Central memory CD8-positive, alpha-beta T cell (primary cell): ENCODE measurements at places on chromosomes 4 and X.

- H3K4me3 ChIP-seq, result no peak overlapping the region
- no peak overlapping the region for H3K27ac ChIP-seq
- no peaks in the 10 kb centered on the region for H3K27me3 ChIP-seq
- peaks cover 1% of the 10 kb centered on the region for H3K36me3 ChIP-seq
These were observed 41.4 kb downstream of the PABPC4L start for GRCh38 chr4:134160211-134160610.

DNA sequence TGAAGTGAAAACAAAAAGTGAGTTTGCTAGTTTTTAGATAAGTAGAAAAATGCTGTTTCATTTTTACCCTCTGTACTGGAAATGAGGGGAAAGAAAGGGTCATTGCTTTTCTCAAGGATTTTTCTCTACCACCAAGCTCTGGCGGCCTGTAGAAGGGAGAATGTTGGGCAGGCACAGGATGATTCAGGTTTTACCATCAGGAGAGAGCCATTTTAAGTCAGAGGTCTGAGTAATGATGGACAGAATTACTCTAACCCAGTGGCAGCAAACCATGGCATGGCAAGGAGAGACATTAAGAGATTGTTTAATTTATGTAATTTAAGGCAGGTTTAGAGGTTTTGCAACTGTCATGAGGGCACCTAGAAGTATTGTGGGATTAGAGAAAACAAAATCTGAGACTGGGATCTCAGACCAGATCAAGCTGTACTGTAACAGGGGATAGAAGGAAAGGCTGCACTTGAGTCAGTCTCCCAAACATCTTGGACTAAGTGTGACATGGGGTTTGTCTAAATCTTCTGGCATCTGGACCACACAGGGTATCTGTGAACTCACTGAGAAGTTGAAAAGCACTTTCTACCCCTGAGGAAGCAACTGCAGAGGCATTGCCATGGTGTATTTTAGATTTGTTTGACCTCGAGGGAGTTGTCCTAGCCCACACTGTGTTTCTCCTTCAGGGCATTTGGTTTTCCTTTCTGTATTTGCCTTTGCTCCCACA lies 81.6 kb downstream of the BANK1 start:
- H3K36me3 ChIP-seq, result peaks cover 1% of the 10 kb centered on the region
- no peak overlapping the region for H3K27ac ChIP-seq
- no peak for DNase-seq

- H3K4me3 ChIP-seq, result no peak overlapping the region
- no peak for DNase-seq
- H3K27me3 ChIP-seq, result no peaks in the 10 kb centered on the region
- peaks cover 9% of the 10 kb centered on the region for H3K4me1 ChIP-seq
- peak overlapping the region; percentile 50 for H3K27ac ChIP-seq
These were observed 13.1 kb downstream of the RP2 start for GRCh38 chrX:46849933-46850332.

DNA sequence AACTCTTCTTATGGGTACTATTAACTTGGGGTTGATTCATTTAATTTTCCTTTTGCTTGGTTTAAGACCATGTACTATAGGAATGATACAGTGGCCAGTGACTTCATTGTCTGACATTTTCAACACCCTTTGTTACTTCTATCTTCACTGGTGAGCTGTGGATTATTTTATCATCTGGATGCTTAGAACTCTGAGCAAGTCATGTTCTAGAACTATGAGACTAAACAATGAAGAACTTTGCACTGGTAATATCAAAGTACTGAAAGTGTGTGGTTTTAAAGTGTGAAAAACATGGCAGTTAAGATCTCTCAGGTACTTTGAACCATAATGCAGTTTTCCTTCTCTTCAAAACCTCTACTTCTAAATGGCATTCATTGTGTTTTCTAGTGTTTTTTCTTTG lies 47.8 kb downstream of the MAP7D3 start:
- H3K36me3 ChIP-seq, result no peaks in the 10 kb centered on the region
- H3K27me3 ChIP-seq, result no peaks in the 10 kb centered on the region
- no peak overlapping the region for H3K4me3 ChIP-seq
- H3K27ac ChIP-seq, result no peak overlapping the region

- no peak overlapping the region for H3K27ac ChIP-seq
- H3K4me3 ChIP-seq, result no peak overlapping the region
- H3K4me1 ChIP-seq, result peaks cover 17% of the 10 kb centered on the region
- H3K36me3 ChIP-seq, result no peaks in the 10 kb centered on the region
- DNase-seq, result no peak
These were observed 61.6 kb upstream of the PRDM8 start for GRCh38 chr4:80135702-80136058.

DNA sequence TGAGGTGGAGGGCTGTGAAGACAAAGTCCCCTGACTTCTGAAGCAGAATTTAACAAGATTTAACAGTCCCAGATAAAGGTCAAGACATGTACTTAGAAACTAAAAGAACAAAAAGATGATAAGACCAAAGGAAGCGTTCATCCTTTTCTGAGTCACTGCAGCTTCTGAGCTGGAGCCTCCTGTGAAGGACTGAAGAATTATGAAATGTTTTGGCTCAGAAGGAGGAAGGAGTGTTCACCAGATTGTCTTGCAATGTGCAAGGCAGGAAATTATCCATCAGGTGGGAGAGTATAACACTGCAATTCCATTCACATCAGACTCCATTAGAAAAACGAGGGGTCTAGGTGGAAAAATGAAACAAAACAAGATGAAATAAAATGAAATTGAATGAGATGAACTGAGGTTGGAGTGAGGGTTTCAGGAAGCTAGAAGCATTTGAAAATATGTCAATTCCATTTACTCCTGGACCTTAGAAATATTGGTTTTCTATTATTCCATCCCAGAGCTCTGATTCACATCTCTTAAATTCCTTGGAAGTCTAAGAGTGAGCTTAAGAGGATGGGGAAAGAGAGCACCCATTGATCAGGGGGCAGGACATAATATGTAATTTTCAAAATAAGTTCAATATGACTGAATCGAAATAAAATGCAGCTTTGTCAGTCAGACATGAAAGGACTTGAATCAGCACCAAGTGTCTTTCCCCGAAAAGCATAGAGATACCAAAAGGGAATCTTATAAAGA lies 186.1 kb upstream of the LNX1 start:
- H3K36me3 ChIP-seq, result no peaks in the 10 kb centered on the region
- no peaks in the 10 kb centered on the region for H3K27me3 ChIP-seq
- no peak overlapping the region for H3K27ac ChIP-seq
- no peaks in the 10 kb centered on the region for H3K4me1 ChIP-seq

DNA sequence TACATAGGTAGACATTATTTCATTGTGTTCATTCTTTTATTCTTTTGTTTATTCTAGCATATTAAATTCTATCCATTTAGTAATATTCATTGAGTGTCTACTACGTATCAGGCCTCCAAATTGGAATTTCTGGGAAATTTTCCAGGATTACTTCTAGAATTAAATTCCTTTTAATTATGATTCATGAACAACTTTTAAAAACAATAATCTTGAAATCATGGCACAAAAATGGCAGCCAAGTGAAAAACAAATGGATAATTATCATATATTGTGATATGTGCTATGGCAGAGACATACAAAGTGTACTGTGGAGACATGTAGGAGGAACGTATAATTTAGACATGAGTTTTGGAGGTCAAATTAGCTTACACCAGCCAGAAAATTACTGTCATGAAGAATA lies 868.5 kb downstream of the FAT4 start:
- no peaks in the 10 kb centered on the region for H3K4me1 ChIP-seq
- H3K36me3 ChIP-seq, result no peaks in the 10 kb centered on the region
- no peaks in the 10 kb centered on the region for H3K27me3 ChIP-seq
- no peak overlapping the region for H3K4me3 ChIP-seq

DNA sequence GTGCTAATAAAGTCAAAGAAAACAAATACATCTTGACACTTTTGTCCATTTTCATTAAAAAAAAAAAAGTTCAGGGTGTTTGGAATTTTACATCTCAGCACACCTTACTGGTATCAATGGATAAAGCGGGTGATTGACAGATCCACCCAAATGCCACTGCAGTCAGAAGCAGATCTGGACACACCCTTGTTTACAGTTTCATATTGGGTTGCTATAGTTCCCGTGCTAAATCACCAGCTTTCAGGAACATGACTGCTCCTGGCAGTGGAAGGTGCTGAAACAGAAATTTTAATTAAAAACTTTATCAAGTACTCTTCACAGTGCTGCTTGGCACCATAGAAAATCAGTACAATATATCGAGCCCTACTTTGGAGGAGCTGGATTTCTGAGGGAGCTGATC lies 116.3 kb downstream of the STOX2 start:
- DNase-seq, result no peak
- no peak overlapping the region for H3K27ac ChIP-seq
- H3K27me3 ChIP-seq, result peaks cover 15% of the 10 kb centered on the region
- no peaks in the 10 kb centered on the region for H3K4me1 ChIP-seq
- no peaks in the 10 kb centered on the region for H3K36me3 ChIP-seq

- no peak overlapping the region for H3K27ac ChIP-seq
- no peaks in the 10 kb centered on the region for H3K27me3 ChIP-seq
- no peak for DNase-seq
- no peaks in the 10 kb centered on the region for H3K4me1 ChIP-seq
- H3K4me3 ChIP-seq, result no peak overlapping the region
- H3K36me3 ChIP-seq, result no peaks in the 10 kb centered on the region
These were observed 58.0 kb upstream of the FMR1 start for GRCh38 chrX:147853701-147854100.

DNA sequence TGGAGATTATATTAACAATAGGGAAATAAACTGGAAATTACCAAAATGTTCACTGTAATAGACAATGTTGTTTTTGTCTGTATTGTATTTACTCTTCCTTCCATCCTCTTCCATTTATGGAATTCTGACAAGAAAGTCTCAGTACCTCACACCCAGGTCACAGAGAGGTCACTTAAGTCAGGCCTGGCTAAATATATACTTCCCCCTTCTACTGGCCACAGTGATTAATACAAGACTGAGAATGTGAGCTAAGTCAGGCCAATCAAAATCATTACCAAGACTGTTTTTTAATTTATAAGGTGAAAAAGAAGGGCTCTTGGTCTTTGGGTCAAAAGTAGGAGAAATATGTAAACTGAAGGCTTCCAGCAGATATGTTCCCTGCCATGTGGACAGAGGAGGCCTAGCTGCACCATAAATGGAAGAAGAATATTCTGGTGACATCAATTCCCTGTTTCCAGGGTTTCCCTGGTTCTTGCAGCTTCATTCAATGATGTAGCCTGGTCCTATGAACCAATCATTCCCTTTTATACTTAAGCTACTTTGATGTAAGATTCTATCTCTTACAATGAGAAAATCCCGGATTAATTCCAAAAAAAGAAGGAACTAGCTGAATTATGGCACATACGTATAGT lies 64.3 kb downstream of the LRBA start:
- H3K27ac ChIP-seq, result no peak overlapping the region
- no peak for DNase-seq
- no peaks in the 10 kb centered on the region for H3K36me3 ChIP-seq
- no peaks in the 10 kb centered on the region for H3K27me3 ChIP-seq

- H3K36me3 ChIP-seq, result peaks cover 8% of the 10 kb centered on the region
- H3K27me3 ChIP-seq, result peaks cover 63% of the 10 kb centered on the region
- peaks cover 28% of the 10 kb centered on the region for H3K4me1 ChIP-seq
These were observed 2.4 kb downstream of the SPRY1 start for GRCh38 chr4:123398853-123399626.

DNA sequence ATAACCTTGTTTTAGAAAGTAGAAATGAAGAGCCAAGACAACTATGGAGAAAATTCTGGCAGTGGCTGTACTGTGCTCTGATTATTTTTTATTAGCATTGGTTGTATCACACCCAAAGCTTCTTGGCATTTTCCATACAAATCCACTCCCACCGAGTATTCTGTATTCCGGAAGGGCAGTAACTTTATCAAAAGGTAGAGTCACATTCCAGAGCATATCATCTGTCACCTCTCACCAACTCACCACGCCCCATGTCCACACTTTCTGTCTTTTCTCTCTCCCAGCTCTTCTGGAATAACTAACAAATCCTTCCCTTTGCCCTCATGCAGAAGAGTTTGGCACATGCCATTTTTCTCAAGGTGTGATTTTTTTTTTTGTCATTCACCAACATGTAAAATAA lies 52.7 kb downstream of the CORIN start:
- H3K36me3 ChIP-seq, result no peaks in the 10 kb centered on the region
- DNase-seq, result no peak
- no peaks in the 10 kb centered on the region for H3K4me1 ChIP-seq
- H3K27ac ChIP-seq, result no peak overlapping the region
- H3K4me3 ChIP-seq, result no peak overlapping the region

DNA sequence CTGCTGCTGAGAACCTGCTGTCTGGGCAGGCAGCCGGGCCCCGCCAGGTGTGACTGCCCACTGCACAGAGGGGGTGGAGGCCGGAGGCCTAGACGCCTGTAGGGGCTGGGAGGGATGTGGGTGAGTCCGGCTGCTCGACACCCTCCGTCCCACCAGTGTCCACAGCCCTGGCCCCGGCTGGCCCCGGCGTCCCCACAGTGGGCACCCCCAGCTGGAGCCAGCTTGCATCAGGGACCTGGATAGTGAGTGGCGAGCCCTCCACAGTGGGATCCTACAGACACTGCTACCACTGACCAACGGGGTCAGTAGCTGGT lies 34.7 kb upstream of the SPON2 start:
- no peak for DNase-seq
- no peaks in the 10 kb centered on the region for H3K27me3 ChIP-seq
- H3K27ac ChIP-seq, result peak overlapping the region; percentile 55
- H3K4me3 ChIP-seq, result no peak overlapping the region

DNA sequence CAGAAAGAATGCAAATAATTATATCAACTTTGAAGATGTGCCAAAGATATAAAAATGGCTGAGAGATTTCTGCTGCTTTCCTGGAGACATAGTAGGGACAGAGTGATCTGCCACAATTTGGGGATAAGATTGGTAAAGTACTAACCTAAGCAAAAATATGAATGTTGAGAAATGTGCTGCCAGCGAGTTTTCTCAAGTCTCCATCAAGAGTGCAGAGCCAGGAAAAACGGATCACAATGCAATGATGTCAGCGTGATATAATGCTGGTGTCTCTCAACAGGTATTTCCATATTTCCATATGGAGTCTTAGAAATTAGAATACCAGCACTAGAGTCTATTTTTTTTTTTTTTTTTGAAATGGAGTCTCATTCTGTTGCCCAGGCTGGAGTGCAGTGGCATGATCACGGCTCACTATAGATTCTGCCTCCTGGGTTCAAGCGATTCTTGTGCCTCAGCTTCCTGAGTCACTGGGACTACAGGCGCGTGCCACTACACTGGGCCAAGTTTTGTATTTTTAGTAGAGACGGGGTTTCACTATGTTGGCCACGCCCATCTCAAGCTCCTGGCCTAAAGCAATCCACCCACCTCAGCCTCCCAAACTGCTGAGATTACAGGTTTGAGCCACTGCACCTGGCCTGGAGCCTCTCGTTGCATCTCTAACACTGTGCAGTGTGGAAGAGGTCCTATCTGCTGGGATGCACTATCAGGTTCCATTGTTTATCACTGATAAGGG lies 893.5 kb downstream of the TRIML1 start:
- DNase-seq, result no peak
- no peaks in the 10 kb centered on the region for H3K4me1 ChIP-seq
- no peak overlapping the region for H3K27ac ChIP-seq
- H3K36me3 ChIP-seq, result no peaks in the 10 kb centered on the region

GRCh38 chr4:16608123-16608522 lies 290.3 kb downstream of the LDB2 start:
- no peak overlapping the region for H3K27ac ChIP-seq
- no peaks in the 10 kb centered on the region for H3K4me1 ChIP-seq
- no peaks in the 10 kb centered on the region for H3K36me3 ChIP-seq
- H3K4me3 ChIP-seq, result no peak overlapping the region
- DNase-seq, result no peak
- H3K27me3 ChIP-seq, result no peaks in the 10 kb centered on the region

GRCh38 chr4:81165861-81166430 lies 49.1 kb downstream of the PRKG2 start:
- H3K27ac ChIP-seq, result no peak overlapping the region
- DNase-seq, result no peak
- H3K4me3 ChIP-seq, result no peak overlapping the region
- H3K4me1 ChIP-seq, result no peaks in the 10 kb centered on the region
